ENCODE measurements at places on chromosomes 16 and 17.

DNA sequence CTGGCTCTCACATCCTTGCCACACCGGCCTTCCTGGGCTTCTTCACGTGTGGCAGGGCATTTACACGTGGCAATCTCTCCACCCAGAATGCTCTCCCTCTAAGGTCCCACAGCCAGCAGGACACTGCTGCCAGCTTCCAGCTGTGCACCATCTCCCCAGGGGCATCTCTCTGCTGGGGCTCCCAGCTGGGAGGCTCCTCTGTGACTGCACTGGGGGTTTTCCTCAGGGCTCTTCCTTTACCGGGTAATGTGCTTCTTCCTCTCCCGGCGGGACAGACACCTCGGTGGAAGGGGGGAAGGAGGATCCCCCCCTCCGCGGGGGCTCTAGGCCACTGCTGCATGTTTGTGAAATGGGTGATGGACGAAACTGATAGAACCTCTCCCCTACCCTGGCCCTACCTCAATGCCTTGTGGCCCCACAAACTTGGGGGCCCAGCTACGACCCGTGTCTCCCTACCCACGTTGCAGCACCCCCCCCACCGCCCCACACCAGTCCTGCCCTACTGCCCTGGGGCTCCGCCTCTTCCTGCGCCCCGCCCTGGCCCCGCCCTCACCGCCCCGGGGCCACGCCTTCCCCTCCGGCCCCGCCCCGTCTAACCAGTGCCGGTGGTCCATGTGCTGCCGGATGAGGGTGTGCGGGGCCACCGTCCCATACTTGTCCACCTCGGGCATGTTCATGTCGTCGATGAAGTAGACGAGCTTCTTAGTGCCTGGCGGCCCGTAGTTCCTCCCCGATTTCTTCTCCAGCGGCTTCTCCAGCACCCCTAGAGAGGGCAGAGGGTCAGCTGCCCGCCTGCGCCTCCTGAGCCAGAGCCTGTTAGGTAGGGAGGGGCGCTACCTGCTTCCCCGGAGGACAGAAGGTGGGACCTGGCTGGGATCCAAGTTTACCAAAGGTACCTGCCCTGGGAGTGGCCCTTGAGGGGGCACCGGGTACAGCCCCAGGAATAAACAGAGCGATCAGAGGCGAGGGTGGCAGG is 92.6 kb downstream of the DNAH17 start:
- DNase-seq = no peak
- H3K4me1 ChIP-seq = no peaks in the 10 kb centered on the region
- H3K36me3 ChIP-seq = no peaks in the 10 kb centered on the region
- no peak overlapping the region for H3K27ac ChIP-seq
- peaks cover 45% of the 10 kb centered on the region for H3K27me3 ChIP-seq

DNA sequence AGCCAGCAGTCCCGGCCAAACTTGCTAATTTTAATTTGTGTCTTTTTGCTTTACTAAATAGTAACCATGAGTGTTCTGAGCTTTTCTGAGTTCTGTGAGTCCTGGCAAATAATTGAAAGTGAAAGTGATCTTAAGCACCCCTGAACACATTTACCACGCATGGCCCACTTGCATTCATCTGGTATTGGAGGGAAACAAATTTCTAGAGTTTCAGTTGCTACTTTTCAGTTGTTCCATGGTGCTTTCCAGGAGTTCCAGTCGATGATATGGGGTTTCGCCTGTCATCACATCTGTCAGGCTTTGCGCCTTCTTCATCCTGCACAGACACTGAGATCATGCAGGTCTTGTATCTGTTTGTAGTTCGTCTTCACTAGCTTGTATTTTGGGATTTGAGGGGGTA is 44.1 kb downstream of the CRLF3 start:
- no peaks in the 10 kb centered on the region for H3K27me3 ChIP-seq
- H3K4me1 ChIP-seq = no peaks in the 10 kb centered on the region
- no peak for DNase-seq
- H3K36me3 ChIP-seq = peaks cover 15% of the 10 kb centered on the region

DNA sequence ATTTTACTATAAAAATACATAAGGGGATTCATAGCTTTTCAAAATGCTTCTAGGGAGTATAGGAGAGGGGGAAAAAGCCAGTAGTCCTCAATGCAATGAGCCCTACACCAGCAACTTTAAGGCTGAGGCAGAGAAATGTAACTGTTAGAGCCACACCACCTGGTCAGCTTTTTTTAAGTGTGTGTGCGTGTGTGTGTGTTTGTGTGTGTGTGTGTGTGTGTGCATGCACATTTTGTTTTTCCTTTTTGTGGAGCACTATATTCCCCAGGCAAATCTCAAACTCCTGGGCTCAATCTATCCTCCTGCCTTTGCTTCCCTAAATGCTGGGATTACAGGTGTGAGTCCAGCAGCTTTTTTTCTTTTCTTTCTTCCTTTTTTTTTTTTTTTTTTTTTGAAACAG is 2.3 kb upstream of the MEIOC start:
- H3K36me3 ChIP-seq = peaks cover 2% of the 10 kb centered on the region
- no peak overlapping the region for H3K27ac ChIP-seq
- peaks cover 2% of the 10 kb centered on the region for H3K4me1 ChIP-seq
- H3K27me3 ChIP-seq = peaks cover 39% of the 10 kb centered on the region
- no peak for DNase-seq

DNA sequence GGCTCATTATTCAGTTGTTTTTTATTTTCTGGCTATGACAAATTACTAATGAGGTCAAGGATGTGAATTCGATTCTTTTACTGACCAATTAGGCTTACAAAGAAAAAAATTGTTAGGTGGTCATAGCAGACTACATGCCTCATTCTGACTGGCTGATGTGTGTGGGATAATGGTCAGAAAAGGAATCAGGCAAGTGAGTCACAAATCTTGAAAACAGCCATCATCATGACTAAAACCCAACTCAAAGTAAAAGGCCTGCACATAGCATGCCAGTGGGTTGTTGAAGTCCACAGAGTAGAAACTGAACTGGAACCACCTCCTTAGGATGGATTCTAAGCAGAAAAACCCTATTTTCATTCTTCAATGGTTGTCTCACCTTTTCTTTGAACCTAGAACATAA is 8.6 kb downstream of the RPGRIP1L start:
- DNase-seq = no peak
- no peaks in the 10 kb centered on the region for H3K4me1 ChIP-seq
- no peaks in the 10 kb centered on the region for H3K27me3 ChIP-seq
- peaks cover 24% of the 10 kb centered on the region for H3K36me3 ChIP-seq
- H3K27ac ChIP-seq = no peak overlapping the region
- H3K4me3 ChIP-seq = no peak overlapping the region

GRCh38 chr17:51617986-51618385 is 357.6 kb downstream of the UTP18 start:
- no peak for DNase-seq
- no peak overlapping the region for H3K27ac ChIP-seq
- no peaks in the 10 kb centered on the region for H3K36me3 ChIP-seq
- H3K4me1 ChIP-seq = peaks cover 13% of the 10 kb centered on the region

- H3K36me3 ChIP-seq = peaks cover 8% of the 10 kb centered on the region
- no peak for DNase-seq
- peaks cover 1% of the 10 kb centered on the region for H3K4me1 ChIP-seq
Measured at GRCh38 chr17:45398800-45399199, 33.9 kb downstream of the ARHGAP27 start.

GRCh38 chr16:1953734-1954133 is 755 bp downstream of the RPL3L start:
- peaks cover 9% of the 10 kb centered on the region for H3K27me3 ChIP-seq
- no peak for DNase-seq
- no peak overlapping the region for H3K27ac ChIP-seq

DNA sequence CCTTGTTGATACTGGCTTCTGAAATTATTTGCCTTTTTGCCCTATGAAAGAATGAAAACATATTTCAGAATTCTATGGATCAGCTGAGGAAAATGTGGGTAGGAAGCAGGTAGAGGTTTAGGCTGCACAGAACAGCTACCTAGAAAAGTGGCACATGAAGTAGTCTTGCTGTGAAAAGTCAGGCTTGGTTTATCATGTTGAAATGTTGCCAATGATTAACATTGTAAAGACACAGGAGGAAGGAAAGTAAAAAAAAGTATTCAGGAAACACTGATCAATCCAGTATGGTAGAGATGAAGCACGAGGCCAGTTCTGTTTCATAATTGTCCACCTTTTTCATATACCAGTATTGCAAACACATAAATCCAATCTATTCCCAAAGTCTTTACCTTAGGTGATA is 29.9 kb downstream of the ABCA6 start:
- peaks cover 4% of the 10 kb centered on the region for H3K4me1 ChIP-seq
- no peak overlapping the region for H3K4me3 ChIP-seq
- no peaks in the 10 kb centered on the region for H3K36me3 ChIP-seq
- H3K27ac ChIP-seq = no peak overlapping the region
- DNase-seq = no peak
- no peaks in the 10 kb centered on the region for H3K27me3 ChIP-seq

DNA sequence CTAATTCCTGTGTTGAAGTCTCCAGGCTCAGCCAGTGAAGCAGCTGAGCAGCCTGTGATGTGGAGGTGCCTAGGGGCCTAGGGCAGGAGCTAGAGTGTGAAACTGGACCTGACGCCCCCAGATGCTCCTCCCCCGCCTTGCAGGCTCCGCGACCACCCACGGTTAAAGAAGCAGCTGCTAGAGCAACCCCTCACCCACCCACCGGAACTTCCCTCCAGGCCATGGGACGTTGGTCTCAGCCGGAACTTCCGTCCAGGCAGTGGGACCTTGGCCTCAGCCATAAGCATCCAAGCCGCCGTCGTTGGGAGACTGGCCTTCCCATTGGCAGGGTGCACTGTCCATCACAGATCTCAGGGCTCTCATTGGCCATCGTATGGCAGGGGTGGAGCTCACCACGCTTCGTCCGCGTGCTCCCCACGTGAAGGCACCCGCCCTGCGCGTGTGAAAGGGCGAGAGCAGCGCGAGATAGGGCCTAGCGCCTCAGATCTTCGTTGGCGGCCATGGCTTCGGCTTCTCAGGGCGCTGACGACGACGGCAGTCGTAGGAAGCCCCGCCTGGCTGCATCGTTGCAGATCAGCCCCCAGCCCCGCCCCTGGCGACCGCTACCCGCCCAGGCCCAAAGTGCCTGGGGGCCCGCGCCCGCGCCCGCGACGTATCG is at the start of gene ADAD2:
TSS of gene ADAD2 (plus strand) at position 427 of the 658 bp plus-strand sequence. CDS start at position 501, 74 bp downstream.
- no peak for DNase-seq
- peaks cover 4% of the 10 kb centered on the region for H3K4me1 ChIP-seq
- no peak within 1 kb of the TSS for H3K27ac ChIP-seq
- H3K27me3 ChIP-seq = peaks cover 7% of the 10 kb centered on the region
- H3K36me3 ChIP-seq = no peaks in the 10 kb centered on the region
- H3K4me3 ChIP-seq = no peak within 1 kb of the TSS

DNA sequence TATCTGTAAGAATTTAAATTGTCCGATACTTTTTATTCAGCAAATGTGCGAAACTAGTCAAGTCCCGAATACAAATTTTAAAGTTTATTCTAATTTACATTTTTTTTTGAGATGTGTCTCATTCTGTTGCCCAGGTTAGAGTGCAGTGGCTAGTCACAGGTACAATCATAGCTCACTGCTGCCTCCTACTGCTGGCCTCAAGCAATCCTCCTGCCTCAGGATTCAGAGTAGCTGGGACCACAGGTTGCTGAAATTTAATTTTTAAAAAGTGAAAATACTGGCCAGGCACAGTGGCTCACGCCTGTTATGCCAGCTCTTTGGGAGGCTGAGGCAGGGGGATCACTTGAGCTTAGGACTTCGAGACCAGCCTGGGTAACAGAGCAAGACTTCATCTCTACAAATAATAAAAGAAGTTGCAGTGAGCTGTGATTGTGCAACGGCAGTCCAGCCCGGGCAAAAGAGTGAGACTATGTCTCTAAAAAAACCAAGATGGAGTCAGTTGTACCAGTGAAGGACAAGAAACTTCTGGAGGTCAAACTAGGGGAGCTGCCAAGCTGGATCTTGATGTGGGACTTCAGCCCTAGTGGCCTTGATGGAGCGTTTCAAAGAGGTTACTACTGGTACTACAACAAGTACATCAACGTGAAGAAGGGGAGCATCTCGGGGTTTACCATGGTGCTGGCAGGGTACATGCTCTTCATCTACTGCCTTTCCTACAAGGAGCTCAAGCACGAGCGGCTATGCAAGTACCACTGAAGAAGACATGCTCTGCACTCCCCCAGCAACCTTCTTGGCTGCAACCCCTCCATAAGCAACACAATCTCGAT is 5.6 kb downstream of the POLG2 start:
- DNase-seq = no peak
- peaks cover 26% of the 10 kb centered on the region for H3K36me3 ChIP-seq
- H3K27ac ChIP-seq = no peak overlapping the region
- no peak overlapping the region for H3K4me3 ChIP-seq

DNA sequence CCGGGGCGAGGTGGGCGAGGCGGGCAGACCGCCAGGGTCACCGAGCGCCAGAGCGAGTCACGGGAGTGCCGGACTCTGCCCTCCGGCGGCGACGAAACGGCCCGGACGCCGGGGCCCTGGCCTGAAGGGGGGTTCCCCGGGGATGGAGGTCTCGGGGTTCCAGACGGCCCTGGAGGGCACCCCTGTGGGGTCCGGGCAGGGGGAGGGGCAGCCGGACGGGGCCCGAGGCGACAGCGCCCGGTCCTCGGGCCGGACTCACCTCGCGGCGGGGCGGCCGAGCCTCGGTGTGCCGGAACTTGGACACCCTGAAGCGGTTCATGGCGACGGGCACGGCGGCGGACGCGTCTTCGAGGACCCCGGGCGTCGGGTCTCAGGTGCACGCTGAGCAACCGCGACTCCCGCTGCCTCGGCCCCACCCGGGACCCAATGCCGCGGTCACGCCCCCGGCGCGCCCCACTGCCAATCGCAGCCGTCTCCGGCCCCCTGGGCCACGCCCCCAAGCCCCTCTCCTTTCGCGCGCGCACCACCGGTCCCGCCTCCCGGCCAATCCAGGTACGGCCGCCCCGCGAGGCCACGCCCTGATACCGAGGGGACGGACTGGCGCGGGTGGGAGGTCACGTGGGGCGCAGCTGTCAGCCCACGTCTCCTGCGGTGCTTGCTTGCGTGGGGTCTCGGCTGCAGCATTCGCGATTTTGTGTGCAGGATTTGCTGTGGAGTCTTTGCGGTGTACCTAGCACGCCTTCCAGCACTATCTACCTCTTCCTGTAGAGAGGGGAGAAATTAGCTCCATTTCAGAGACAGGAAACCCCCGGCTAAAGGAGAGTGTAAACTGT is at the start of gene CORO7:
TSS of gene CORO7 (minus strand) at position 397 of the 833 bp plus-strand sequence. CDS start at position 319, 78 bp downstream.
- peaks cover 11% of the 10 kb centered on the region for H3K27me3 ChIP-seq
- peak within 1 kb of the TSS; percentile 80 for H3K4me3 ChIP-seq
- peak; percentile 88 for DNase-seq
- H3K36me3 ChIP-seq = no peaks in the 10 kb centered on the region
- peaks cover 9% of the 10 kb centered on the region for H3K4me1 ChIP-seq

DNA sequence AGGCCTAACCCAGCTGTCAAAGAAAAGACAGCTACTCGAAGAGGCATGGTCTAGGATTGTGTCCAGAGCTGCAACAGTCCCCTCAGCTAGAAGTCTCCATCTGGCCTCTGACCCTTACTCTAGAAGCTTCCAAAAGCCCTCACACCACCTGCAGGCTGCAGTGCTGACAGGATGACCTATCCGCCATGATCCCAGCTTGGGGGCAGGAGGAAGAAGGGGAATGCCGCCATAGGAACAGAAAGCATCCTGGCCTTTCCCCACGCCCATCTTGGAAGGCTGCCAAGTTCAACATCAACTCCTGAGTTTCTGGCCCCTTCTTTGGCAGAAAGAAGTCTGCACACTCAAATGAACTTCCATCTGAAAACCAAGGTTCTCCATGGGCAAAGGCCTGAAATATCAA is 3.1 kb upstream of the KRT36 start:
- no peak for DNase-seq
- peaks cover 29% of the 10 kb centered on the region for H3K27me3 ChIP-seq
- no peak overlapping the region for H3K4me3 ChIP-seq
- no peaks in the 10 kb centered on the region for H3K36me3 ChIP-seq
- no peaks in the 10 kb centered on the region for H3K4me1 ChIP-seq

Measured in progenitor cell of endocrine pancreas (in vitro differentiated cells).